Activated gamma-delta T cell (primary cell): ENCODE measurements at places on chromosomes 4 and X.

GRCh38 chr4:124804584-124804983 lies 92.1 kb upstream of the ANKRD50 start:
- no peak for DNase-seq

DNA sequence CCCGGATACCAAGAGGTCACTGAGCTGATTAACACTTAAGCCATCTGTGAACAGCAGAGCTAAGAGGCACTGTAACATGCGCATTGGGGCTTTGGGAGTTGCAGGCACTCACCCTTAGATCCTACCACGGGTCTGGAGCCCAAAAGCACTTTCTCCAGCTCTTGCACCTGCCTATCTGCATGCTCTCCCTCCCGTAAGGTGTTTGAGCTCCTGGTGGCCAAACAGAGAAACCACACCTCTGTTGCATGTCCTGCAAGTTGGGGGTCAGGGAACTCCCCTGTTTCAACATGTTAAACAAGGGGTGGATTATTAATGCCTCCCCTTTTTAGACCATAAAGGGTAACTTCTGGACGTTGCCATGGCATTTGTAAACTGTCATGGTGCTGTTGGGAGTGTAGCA lies 49.8 kb downstream of the GYPA start:
- no peak for DNase-seq

- DNase-seq: no peak
Observed at GRCh38 chr4:141761926-141762325, 125.5 kb downstream of the IL15 start.

DNA sequence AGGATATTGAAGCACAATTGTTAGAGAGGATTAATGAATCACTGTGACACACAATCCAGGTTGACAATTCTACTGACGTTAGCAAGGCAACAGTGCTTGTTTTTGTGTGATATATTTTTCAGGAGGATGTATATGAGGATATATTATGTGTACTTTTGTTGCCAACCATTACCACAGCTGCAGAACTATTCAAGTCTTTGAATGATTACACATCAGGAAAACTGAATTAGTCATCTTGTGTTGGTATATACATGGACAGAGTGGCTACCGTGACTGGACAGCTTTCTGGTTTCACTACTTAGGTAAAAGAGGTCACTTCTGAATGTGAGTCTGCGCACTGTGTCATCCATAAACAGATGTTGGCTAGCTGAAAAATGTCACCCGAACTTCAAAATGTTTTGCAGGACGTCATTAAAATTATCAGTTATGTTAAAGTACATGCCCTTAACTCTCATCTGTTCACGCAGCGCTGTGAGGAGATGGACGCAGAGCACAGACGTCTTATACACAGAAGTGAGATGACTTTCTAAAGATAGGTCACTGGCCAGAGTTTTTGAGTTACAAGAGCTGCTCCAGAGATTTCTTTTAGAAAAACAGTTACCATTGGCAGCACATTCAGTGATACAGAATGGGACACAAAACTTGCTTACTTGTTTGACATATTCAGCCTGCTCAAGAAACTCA lies 69.0 kb downstream of the MRPL1 start:
- no peak for DNase-seq

DNA sequence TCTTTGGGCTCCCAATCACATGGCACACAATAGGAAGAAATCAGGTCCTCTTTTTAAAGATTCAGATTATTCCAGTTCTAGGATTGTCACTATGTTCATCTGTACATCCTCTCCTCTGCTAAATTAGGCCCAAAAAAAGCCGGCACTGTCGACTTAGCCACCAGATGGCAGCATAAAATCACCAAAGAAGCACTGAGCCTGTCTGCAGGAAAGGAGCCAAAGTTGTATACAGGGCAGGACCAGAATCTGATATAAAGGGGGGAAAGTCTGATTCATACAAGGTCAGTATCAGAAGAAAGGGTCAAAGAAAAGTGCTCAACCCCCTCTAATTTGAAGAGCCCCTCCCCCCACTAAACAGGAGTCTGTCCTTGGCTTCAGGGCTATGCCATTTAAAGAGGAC lies 292.5 kb downstream of the CHIC1 start:
- no peak for DNase-seq

DNA sequence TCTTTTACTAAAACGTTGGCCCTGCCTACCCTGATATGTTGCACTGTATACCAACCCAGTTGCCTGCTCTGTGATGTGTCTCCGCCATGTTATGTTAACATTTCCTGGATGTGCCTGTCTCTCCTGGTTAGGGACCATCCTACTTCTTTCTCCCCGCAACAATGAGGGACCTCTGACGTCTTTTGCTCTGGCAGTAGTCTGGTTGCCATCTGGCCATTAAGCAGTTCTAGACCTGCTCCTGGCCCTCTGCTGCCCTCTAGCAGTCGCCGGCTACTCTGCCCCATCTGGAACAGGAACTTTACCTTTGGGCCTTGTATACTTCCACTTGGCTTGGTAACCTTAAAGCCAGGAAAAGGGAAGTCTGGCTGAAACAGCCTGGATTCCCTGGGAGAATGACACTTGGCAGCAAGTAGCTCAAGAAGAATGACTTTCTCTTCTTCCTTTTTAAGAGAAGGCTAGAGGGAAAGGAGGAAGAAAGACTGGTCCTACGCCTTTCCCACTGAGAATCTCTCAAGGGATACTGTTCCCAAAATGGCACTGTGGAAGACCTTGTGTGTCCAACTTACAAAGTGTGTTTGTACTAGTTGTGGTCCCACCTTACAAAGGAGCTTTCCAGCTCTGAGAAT lies 63.5 kb downstream of the GPC3 start:
- DNase-seq: no peak
